ENCODE measurements at places on chromosomes 2 and 18.

DNA sequence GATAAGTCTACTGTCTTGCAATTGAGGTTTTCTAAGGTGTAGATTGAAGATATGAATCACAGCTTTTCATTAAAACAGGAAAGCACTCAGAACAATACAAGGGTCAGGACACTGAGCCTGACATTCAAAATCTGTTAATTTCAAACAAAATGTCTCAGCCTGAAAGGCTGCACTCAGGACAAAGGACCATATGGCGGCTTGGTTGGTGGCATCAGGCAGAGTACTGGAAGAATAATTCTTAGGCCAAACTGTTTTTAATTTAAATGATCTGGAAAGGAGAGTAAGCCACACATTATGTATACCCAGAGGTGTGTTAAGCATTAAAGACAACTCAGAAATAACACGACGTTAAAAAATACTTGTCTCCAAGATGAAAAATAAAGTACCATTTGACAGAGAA, 85.9 kb downstream of the SKA1 start:
- no peak for DNase-seq

DNA sequence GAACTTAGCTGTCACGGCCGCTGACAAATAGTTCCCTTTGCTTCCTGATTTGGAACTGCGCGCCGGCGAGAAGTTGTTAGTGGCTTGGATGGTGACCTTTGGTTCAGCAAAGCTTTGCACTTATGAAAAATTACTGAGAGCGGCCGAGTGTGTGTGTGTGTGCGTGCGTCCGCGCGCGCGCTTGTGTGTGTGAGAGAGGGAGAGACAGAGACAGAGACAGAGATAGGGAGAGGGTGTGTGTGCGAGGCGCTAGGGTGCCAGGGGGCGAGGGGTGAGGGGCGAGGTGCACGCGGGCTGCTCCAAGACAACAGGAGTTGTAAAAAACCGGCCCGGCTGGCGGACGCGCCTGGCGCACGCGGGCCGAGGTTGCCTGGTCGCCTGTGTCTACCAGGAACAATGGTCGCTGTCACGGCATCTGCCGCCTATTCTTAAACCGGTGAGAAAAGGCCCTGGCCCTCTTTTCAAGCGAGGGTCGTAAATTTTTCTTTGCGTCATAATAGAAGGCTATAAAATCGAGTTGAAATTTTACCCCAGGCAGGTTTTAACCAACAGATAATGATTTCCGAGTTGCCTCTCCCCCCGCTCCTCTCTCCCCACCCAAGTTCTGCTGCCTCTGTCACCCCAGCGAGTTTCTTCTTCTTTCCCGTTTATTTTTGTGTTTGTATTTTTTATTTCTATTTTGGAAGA, 535 bp downstream of the HOXD3 start:
- no peak for DNase-seq

DNA sequence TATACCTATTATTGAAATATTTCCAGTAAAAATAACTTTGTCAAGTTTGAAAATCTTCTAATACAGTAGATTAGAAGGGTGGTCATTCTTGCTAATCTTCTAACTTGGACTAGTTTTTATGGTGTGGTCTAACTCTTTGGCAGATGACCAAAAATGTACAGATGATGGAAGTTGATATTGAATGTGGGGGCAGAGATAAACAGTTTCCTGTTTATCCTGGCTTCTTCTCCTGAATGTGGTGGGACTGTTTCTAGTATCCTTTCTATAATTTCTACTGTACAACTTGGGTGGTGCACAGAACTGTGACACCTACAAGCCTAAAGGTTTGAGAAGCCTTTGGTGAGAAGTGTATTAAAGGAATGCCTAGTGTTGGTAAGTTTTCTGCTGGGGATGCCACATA, 178.7 kb downstream of the PDE11A start:
- DNase-seq: no peak

- no peak for DNase-seq
These were observed 30.4 kb downstream of the RBMS1 start for GRCh38 chr2:160463245-160463644.

GRCh38 chr2:169741-170140, 94.1 kb downstream of the SH3YL1 start:
- no peak for DNase-seq

GRCh38 chr2:130380096-130380934, 24.5 kb downstream of the PTPN18 start:
- no peak for DNase-seq

DNA sequence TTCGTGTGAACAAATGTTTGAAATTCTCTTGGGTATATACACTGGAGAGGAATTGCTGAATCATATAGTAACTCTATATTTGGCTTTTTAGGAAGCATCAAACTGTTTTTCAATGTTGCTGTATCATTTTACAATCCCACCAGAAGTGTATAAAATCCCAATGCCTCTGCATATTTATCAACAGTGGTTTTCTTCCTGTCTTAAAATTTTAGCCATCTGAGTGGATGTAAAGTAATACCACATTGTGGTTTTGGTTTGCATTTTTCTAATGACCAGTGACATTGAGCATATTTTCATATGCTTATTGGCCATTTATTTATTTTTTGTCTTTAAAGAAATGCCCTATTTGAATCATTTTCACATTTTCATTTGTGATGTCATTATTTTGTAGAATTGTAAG, 22.8 kb upstream of the LRP1B start:
- no peak for DNase-seq

DNA sequence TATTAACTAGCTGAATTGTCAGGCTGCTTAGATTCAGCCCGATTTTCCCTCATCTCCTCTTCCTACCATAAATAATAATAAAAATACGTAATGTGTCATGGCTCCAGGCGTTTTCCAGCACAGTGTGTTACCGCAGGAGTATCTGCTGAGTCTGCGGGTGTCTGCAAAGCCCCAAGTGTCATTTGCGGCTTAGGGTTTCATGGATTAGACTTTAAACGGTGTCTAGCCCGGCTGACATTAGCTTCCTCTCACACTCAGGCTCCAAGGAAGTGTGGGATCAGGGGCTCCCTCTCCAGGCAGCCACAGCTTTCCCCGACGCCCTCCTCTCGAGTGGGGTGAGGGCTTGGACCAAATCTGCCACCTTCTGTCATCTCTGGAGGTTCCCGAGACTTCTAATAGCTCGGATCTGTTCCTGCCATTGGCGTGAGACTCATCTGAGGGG, 14.1 kb upstream of the HOXD1 start:
- DNase-seq: no peak

GRCh38 chr2:239608723-239609122, 207.9 kb upstream of the HDAC4 start:
- DNase-seq: no peak

- DNase-seq: no peak
These were observed 422.5 kb downstream of the CMPK2 start for GRCh38 chr2:6443061-6443823.

GRCh38 chr2:143616452-143616851, 487.2 kb downstream of the ARHGAP15 start:
- no peak for DNase-seq

DNA sequence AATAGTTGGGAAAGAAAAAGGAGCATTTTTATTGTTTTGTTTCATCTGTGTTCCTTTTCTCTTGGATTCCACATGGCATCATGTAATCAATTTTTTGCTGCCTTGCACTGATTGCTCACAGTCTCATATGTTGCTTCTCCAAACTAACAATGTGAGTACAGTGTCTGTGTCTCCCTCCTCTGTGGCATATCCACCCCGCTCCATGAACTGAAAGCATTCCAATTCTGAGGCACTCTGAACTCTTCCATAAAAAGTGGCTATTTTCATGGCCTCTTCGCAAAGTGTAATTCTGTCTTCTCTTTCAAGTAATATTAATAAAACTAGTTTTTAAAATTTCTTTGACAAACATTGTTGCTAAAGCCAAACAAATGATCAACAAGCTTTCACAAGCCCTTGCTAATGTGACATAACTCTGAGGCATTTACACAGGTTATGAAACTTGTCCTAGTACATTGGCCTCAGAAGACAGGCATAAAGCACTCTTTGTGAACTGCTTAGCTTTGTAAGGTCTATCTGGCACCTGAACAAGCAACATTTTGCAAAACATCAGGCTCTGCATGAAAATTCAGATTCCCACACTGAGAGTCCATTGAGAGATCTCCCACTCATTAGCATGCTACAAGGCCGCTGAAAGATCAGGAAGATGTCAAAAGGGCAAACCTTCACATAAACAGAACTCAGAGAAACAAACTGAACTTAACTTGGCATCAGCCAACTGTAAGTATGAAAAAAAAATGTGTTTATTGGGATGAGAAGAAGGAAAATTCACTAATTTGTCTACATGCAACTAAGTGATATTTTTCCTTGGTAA, 33.0 kb downstream of the GPR75 start:
- DNase-seq: no peak

DNA sequence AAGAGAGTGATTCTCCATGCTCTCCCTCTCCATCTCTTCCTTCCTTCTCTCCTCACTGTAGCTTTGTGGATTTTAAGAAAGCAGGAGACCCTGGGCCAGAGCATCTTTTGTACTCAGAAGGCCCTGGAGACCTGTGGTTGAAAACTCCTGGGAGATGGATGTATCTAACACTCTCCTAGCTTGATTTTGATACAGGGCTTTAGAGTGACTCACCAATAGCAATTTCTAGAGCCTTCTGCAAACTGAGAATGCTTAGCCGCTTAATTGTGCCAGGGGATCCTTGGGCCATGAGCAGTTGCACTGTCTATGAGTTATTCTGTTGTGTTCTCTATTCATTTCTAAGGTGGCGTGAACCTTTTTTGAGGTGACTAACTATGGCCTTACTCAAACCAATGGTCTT, 17.7 kb downstream of the HOXD1 start:
- no peak for DNase-seq

DNA sequence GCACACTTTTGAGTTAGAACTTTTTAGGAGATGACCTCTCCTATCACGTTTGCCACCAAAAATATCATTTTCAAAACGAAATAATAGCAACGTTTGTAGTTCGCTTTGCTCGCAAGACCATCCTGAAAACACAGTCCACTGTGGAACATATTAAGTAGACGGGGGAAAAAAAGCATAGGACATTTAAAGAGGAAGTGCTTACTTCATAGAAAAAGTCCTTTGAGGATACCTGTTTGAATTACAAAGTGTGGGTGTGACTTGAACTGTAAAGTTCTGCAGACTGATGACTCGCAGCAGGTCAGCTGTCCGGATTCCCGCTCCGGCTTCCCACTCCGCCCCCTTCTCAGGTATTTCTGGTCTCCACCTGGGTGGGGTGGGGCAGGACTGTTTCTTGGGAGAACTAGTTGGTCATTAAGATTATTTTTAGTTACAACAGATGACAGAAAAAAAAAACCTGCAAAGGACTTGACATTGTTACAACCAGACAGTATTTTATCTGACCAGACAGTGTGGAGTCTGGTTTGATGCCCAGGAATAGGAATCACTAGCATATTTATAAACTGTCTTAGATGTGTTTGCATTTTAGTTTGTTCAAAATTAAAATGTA, 13.3 kb downstream of the CNOT11 start:
- DNase-seq: no peak

- DNase-seq: no peak
These were observed 4.3 kb upstream of the TRPM8 start for GRCh38 chr2:233912691-233913423.

- no peak for DNase-seq
These were observed 1378.8 kb upstream of the DDX18 start for GRCh38 chr2:116435648-116436047.

- no peak for DNase-seq
These were observed 27.4 kb downstream of the ASB18 start for GRCh38 chr2:236236559-236237452.

DNA sequence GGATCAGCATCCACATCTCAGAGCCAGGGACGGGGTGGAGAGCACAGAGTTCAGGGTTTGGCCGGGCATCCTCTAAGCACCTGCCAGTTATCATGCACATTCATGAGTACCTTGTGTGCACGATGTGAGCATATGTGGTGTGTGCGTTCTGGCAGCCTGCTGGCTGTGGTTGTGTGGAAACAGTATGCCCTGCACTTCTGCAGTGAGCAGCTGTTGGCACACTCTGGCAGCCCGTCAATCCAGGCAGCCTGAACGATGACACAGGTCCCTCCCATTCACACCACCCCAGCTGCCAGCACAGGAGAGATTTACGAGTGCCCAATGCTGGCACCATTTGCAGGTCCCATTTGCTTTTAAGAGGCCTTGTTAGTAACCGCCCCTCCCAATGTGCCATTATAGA, 74.2 kb downstream of the CD8B2 start:
- DNase-seq: no peak

DNA sequence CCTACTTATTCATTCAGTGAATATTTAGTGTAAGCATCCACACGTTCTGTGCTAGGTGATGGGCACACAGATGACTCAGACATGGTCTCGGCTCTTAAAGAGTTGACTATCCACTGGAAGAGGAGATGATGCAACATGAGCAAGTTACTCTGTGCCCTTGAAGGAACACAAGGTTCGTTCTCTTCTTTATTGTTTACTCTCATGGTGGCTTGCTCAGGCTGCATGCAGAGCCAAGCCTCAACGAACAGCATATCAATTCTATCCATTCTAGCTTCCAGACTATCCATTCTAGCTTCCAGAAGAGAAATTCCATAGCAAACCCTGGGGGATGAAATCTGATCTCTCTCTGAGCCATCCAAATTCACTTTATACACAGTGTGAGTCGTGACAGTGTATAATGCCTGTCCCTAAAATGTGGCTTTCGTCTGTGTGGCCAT, 68.1 kb upstream of the CTAGE1 start:
- DNase-seq: no peak

DNA sequence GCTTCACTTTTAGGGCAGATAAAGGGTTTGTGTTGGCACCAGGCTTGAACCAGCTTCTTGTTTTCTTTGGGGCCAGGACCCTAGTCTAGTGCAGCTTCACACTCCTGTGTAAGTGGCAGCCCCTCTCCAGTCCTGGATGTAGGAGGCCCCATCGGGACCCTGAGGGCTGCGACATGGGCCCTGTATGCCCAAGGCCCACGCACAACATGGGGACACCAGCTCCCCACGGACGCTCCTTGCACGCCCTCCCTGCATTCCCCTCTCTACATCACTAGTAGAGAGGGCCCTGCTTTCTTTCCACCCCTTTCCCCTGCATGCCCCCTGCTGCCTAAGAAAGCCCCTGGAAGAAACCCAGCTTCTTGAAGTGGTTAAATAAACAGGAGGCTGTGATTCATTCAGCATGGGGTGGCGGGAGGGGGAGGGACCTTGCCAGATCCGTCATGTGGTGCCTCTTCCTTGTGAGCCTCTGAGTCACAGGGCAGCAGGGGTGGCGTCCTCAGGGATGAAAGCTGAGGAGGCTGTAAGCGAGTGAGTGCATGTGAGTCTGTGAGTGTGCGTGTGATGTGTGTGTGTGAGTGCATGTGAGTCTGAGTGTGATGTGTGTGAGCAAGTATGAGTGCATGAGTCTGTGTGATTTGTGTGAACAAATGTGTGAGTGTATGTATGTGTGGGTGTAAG, 42.5 kb downstream of the COPS8 start:
- DNase-seq: no peak
